ENCODE measurements at places on chromosomes 11 and 22. TPM values are rescaled to one million over a fixed set of nuclear protein-coding genes. Genes with fewer than 3 reads are reported as not detected.

Gene CLDN5
- total RNA-seq = 360 TPM

DNA sequence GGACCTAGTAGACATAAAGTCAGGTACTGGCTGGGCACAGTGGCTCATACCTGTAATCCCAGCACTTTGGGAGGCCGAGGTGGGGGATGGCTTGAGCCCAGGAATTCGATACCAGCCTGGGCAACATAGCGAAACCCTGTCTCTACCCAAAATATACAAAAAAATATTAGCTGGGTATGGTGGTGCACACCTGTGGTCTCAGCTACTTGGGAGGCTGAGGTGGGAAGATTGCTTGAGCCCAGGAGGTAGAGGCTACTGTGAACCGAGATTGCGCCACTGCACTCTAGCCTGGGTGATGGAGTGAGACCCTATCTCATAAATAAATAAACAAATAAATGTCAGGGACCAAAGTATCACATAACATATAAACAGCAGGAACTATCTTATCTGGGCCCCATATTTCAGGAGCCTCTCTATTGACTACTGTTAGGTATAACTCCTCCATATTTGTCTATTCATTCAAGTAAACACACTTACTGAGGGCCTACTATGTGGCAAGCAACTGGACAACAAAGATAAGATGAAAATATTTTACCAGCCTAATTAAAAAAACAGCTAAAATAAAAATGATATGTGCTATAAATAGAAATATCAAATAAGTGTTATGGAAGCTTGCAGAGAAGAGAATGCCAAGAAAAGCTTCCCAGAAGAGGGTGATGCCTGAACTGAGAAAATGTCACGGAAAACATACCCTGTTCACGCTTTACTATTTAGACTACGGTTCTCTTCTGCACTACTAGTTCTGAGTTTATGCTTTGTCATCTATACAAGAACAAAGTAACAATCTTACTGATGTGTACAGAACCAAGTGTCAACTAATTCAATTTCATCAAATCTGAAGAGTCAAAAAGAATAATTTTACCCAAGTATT, 2.0 kb downstream of the NUP98 start:
- no peak for DNase-seq

- no peak for DNase-seq
Observed at GRCh38 chr11:130916910-130917309, 631 bp upstream of the SNX19 start.

GRCh38 chr11:78255919-78256318, 67.2 kb downstream of the USP35 start:
- DNase-seq = no peak

Gene MAJIN
- not detected for total RNA-seq

GRCh38 chr22:22536515-22536914, 16.4 kb upstream of the ZNF280A start:
- DNase-seq = no peak

GRCh38 chr11:71158936-71159335, 93.4 kb downstream of the SHANK2 start:
- no peak for DNase-seq

Gene TRIM49
- total RNA-seq = not detected

DNA sequence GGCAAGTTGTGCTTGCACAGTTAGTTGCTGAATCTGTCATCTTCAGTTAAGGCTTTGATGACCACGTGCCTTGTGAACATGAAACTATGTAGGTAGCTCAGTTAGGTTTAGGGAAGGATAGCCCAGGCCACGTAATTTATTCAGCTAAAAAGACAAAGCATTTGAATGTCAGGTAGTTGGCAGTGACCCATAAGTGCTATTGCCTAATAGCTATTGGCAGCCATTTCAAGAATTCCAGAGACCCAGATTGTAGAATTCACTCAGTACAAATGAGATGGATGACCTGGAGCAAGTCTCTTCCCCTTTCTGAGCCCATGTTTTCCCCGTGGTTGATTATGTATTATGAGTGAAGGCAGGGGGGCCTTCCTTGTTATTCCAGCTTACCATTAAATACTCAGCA, 265.3 kb upstream of the ANO5 start:
- DNase-seq = no peak

DNA sequence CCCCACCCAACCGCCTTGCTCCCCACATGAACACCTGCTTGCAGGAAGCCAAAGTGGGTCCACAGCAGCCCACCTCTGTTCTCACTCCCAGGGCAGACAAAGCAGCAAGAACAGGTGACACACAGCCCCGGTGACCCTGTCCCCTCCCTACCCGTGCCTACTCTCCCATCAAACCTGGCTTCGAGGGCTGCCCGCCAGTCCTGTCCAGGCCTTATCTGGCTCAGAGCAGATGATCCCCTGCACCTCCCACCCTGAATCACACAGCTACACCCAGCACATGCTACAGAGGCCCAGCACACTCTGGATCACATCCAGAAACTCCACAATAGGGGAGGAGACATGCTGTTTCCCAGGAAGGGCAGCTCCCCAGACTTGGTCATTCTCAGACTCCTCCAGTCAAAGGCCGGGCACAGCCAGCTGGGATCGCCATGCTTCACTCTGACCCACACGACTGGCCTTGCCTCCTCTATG, 6.2 kb upstream of the RGL4 start:
- no peak for DNase-seq

Gene ABCG4
- 0.35 TPM for total RNA-seq

Gene SERHL2
- 3.4 TPM for total RNA-seq

DNA sequence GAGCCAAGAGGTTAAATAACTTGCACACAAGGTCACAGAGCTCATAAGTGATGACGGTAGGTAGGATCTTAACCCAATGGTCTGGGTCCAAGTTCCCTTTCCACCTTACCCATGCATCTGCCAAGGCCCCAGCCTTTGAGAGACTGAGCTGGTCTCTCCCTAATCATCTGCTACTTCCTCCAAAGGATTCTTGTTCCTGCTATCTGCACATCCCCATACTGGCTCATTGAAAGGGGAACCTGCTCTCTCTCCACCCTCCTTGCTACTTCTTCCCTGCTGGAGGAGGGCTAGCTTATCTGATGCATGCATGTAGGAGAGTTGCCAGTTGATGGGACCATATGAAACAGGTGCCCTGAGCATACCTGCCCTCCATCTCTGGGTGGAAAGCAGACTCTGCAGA, 47.7 kb downstream of the COMMD9 start:
- DNase-seq = no peak

Gene GSTT2B
- total RNA-seq = 4.8 TPM

Gene YDJC
- 21.5 TPM for total RNA-seq

GRCh38 chr11:66420671-66421476, at the start of gene NPAS4:
TSS of gene NPAS4 (plus strand) at chr11:66421035. CDS start at chr11:66421180, 145 bp downstream.
- DNase-seq = no peak

DNA sequence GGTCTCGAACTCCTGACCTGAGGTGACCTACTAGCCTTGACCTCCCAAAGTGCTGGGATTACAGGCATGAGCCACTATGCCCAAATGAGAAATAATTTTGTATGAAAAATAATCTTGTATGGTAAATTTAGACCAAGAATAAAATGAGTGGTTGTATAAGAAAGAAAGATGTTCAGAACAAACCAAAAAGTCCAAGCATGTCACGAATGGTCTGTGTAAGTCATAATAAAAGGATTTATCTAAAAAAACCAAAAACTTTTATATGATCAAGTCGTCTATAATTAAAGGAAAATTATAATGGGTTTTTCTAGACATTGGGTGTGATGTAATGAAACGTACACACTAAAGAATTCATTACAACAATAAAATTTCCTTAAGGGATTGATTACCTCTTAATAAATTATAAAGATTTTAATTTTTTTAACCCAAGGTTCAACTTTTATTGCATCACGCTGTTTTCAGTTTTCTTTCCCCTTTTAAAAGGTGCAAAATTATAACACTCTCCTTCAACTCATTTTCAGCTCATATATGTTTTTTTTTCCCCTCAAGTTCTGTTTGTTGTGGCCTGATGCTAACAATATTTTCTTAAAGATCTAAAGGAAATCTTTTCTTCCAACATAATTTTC, 8.9 kb upstream of the AQP11 start:
- no peak for DNase-seq

Gene KCNA4
- total RNA-seq = not detected

DNA sequence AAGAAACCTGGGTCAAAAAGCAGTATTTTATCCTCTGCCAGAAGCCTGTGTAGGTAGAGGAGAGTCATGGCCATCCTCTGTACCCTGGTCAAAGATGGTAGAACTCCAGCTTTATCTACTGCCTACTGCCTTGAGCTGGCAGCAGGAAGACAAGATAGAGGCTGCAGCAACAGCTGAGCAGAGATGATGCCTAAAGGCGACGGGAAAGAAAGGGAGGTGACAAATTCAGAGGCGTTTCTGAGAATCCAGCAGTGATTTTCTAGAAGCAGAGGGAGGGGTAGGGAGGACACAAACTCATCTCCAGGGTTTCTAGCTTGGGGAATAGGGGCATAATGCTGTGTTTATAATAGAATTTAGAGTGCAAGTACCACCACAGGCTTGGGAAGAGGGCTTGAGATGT, 15.5 kb upstream of the C1QTNF4 start:
- DNase-seq = no peak

Gene OR4D5
- not detected for total RNA-seq

DNA sequence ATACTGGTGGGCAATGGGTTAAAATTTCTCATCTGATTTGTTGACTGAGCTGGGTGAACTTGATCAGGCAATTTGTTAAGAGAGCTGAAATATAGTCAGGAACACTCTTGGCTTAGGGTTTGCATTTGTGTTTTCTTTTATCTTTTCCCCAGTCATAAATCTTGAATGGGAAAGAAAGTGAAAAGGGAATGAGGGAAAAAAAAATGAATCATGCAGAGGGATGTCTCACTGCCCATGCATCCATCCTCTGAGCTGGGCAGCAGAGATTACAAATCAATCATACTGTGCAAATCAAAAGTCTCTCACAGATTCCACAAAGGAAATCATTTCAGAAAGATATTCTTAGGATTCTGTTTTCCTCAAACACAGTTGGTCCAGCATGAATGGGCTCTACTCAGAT, 174.2 kb upstream of the MPPED2 start:
- no peak for DNase-seq

- DNase-seq = no peak
Observed at GRCh38 chr22:36673821-36674220, 29.7 kb downstream of the CACNG2 start.

DNA sequence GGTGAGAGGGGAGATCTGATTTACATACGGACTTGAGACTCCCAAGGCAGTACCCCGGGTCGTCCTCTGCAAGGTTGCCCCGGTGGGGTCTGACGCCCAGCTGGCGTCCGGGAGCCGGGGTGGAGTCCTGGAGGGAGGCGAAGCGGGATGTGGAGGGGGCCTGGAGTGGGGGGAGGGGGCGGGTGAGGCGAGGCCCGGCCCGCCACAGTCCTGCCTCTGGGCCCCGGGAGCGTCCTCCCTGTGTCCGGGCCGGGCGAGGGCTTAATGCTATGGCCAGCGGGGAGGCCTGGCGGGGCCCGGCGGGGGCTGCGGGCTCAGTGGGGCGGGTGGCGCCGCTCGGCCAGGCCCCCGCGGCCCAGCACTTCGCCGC, 2.4 kb upstream of the MYBPC3 start:
- DNase-seq = no peak

Gene OR4A16
- not detected for total RNA-seq

- DNase-seq = no peak
Observed at GRCh38 chr11:16843294-16843693, 104.8 kb downstream of the C11orf58 start.

- DNase-seq = no peak
Observed at GRCh38 chr11:71485466-71485865, 32.5 kb downstream of the NADSYN1 start.

Gene MMP8
- total RNA-seq = not detected

DNA sequence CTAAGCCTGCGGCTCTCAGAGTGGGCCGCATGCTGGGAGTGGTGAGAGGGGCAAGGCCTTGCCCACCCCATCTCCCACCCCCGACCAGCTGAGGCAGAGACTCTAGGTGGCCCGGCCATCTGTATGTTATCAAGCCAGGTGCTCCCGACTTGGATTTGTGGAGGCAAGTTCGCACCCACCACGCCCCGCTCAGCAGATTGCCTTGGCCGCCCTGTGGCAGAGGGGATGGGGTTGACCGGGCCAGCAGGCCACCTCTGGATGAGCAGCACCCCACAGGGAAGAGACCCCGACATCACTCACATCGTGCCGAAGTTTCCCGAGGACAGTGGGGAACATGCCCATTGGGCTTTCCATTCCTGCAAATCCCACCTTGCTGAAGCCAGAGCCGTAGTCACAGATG, 40.8 kb downstream of the DHCR7 start:
- no peak for DNase-seq
